ENCODE measurements at places on chromosomes 2 and 18. TPM values are rescaled to one million over a fixed set of nuclear protein-coding genes. Genes with fewer than 3 reads are reported as not detected.

The NEU4 gene
- 0.89 TPM for total RNA-seq

The TUBA4B gene
- not detected for total RNA-seq

DNA sequence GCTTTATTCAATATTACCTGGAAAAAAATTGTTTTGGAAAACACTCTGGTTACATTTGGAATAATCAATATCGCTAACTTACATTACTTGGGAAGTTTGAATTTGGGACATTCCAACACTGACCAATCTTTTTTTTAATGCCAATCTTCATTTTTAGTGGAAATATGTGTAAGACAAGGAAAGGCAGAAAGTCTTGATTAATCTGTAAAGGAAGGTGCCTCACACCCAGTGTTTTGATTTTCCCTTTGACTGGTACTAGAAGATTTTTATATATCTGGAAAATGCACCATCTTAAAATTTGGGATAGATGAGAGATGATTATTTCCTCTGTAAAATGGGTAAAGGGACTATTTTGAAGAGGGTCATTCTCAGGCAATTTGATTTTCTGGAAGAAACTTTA, 879.2 kb upstream of the ZEB2 start:
- no peak overlapping the region for H3K27ac ChIP-seq
- H3K27me3 ChIP-seq, result no peaks in the 10 kb centered on the region
- H3K36me3 ChIP-seq, result no peaks in the 10 kb centered on the region
- H3K4me3 ChIP-seq, result no peak overlapping the region

The TCF7L1 gene
- total RNA-seq, result 0.07 TPM

DNA sequence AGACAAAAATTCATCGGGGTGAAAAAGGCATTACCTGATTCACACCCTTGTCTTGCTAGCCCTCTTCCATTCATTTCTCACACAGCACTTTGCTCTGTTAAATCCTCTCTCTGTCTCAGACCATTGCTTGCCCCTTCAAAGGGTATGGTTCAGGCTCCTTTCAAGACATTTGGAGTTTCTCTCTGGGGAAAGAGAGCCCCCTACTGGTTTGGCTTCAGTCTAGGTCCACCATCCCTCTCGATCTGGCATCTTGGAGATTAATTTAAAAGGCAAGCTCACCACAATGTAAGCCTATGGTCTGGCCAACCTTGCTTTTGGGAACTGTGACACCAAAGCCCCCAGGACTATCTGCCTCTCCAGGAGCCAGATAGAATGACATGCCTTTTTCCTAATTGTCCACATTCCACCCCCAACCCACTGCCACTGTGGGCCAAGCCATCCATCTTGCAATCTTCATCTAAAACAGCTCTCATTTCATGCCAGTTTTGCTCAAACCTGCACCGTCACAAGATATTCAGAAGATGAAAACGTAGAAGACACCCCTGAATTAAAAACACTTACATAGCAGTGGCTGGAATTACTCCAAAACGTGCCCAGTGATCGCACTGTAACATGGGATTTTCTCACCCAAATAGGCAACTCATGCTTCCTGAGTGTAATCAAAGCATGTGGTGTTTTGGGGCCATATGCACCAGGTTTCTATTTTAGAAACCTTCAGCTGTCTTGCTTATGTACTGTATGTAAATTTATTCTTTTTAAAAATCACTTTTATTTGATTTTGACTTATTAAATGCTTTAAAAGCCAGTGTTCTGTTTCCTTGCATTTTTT, 93.9 kb downstream of the FARSB start:
- H3K36me3 ChIP-seq, result peaks cover 23% of the 10 kb centered on the region
- peaks cover 1% of the 10 kb centered on the region for H3K27me3 ChIP-seq
- peaks cover under 1% of the 10 kb centered on the region for H3K4me1 ChIP-seq
- DNase-seq, result peak; percentile 50

GRCh38 chr2:205805136-205805535, 122.8 kb downstream of the NRP2 start:
- DNase-seq, result no peak
- H3K4me1 ChIP-seq, result no peaks in the 10 kb centered on the region
- no peak overlapping the region for H3K27ac ChIP-seq
- H3K36me3 ChIP-seq, result no peaks in the 10 kb centered on the region
- no peak overlapping the region for H3K4me3 ChIP-seq
- peaks cover 2% of the 10 kb centered on the region for H3K27me3 ChIP-seq

DNA sequence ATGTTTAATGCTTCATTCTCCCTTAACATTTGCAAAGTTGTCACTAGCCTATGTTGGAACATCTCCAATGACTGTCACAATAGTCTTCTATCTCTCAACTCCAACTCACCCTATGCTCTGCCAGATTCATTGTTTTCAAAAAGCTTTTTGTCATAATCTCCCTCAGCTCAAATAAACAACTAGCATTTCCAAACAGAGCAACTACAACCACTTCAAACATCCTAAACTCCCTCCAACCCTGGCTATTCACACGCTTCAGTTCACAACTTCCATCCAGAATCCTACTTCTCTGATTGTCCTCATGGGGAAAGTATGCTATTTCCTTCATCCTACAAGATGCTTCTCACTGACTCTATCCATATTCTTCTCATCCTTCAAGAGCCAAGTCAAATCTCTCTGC, 139.2 kb upstream of the VRK2 start:
- no peak overlapping the region for H3K4me3 ChIP-seq
- peaks cover 9% of the 10 kb centered on the region for H3K4me1 ChIP-seq
- peak overlapping the region; percentile 52 for H3K27ac ChIP-seq

GRCh38 chr2:129729011-129729410, 250.5 kb upstream of the RAB6C start:
- H3K4me3 ChIP-seq, result no peak overlapping the region
- H3K27ac ChIP-seq, result no peak overlapping the region
- no peaks in the 10 kb centered on the region for H3K36me3 ChIP-seq
- H3K4me1 ChIP-seq, result no peaks in the 10 kb centered on the region

GRCh38 chr18:76369791-76370190, 125.3 kb downstream of the ZNF516 start:
- no peak for DNase-seq
- H3K4me3 ChIP-seq, result no peak overlapping the region
- H3K27ac ChIP-seq, result no peak overlapping the region
- H3K27me3 ChIP-seq, result peaks cover 3% of the 10 kb centered on the region
- H3K36me3 ChIP-seq, result peaks cover 10% of the 10 kb centered on the region

DNA sequence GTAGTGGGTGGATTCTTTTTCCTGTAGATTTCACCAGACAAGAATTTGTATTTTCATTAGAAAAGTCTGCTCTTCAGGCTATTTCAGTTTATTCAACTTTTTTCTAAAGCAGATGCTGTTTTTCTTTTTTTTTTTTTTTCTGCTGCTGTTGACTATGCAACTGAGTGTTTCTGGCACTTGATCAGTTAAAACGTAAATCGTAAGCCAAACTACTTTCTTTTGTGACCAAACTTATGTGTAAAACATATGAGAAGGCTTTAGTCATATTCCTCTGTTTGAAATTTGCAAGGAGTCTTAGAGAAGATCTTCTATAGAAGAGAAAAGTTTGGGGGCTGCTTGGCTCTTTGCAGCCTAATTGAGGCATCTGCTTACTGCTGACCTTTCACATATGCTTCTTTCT, 170.1 kb downstream of the PARD3B start:
- peaks cover 3% of the 10 kb centered on the region for H3K27me3 ChIP-seq
- no peak for DNase-seq
- H3K27ac ChIP-seq, result no peak overlapping the region
- no peaks in the 10 kb centered on the region for H3K4me1 ChIP-seq
